Liver (tissue), 10 donors: ENCODE measurements at places on chromosomes 3 and 15.

- DNase-seq: no peak
Measured at GRCh38 chr15:64813075-64813474, 12.4 kb downstream of the PIF1 start.

- no peak for DNase-seq
Measured at GRCh38 chr3:54433846-54434245, 311.5 kb downstream of the CACNA2D3 start.

DNA sequence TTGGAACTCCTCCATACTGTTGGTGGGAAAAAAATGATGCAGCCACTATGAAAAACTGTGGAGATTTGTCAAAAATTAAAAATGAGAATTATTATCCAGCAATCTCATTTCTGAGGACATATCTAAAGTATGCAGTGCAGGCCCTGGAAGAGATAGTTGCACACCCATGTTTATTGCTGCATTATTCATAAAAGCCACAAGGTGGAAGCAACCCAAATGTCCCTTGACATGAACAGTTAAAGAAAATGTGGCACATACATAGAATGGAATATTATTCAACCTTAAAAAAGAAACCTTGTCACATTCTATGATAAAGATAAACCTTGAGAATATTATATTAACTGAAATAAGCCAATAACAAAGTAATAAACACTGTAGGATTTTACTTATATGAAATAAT is 80.9 kb upstream of the ARHGEF26 start:
- no peak for DNase-seq

DNA sequence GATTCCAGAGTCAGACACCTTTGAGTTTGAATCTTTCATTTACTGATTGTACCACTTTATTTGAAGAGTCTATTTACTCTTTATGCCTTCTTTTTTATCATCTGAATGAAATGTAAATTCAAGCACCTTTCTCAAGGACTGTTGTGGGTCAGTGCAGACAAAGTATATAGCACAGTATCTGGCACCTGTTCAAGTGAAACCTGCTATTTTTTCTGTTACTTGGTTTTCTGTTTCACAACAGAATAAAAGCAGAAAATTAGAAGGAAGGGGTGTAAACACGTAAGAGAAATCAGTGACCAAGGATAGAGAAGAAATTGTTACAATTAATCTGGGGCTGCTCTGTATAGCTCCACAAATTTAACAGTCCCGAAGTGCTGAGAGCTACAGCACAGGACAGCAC is 357.4 kb downstream of the RSL24D1 start:
- DNase-seq: no peak

DNA sequence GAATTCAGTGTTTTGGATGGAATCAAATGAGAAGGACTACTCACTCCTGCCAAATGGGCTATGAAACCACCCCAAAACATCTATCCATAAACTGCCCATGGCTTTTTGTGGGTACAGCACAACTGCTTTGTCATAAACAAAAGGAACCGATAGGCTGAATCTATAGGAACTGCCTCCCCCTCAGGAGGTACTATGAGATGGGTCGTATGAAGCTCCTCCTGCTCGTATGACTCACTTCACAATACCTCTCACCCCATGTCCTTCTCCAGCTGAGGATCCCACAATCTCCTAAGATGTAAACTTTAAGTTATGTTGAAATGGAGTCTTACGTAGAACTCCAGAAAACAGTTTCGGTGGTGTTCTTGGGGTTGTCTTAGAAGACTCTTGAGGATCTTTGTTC is 129.9 kb upstream of the SAMMSON start:
- DNase-seq: no peak

- DNase-seq: no peak
Measured at GRCh38 chr3:71640331-71640983, 56.9 kb upstream of the FOXP1 start.

DNA sequence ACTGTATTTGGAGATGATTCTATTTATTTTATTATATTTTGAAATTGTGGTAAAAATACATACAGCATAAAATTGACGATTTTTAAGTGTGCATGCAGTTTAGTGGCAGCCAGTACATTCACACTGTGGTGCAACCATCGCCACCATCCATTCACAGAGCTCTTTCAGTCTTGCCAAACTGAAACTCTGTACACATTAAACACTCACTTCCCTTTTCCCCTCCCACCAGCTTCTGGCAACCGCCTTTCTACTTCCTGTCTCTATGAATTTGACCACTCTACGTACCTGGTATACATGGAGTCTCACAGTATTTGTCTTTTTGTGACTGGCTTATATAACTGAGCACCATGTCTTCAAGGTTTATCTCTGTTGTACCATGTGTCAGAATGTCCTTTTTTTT is 303.3 kb upstream of the ATP10A start:
- no peak for DNase-seq

- DNase-seq: no peak
Measured at GRCh38 chr3:71725271-71725991, at the start of gene EIF4E3. TSS of gene EIF4E3 (minus strand) at chr3:71725402. CDS start at chr3:71725367, 35 bp downstream.

DNA sequence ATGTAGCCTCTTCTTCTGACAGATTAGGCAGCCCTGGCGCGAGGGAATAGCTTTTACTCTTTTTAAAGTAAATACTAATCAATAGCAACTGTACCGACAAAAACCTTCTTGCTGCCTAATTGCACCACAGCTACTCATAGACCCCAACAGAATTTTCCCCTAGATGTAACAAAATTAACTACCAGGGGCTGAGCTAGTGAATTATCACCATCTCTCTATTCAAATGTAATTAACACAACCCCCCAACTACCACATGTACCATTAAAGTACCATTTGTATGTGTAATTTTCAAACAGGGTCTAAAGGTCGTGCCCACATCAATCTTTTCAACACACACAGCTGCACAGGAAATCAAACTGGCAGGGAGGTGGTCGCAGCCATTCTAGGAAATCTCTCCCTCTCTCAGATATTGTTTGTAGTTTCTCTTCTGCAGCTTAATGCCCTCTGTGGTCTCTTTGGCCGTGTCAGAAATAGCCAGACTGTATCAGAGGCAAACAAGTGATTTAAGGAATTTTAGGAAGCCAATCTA is 322.9 kb downstream of the RORA start:
- DNase-seq: no peak
